ENCODE measurements at places on chromosomes 2 and 18.
A peak's percentile ranks its signal among the peaks of the same experiment; 100 is the strongest.

GRCh38 chr2:98908931-98909316 lies 27.1 kb downstream of the CRACDL start:
- no peak for DNase-seq

- no peak for DNase-seq
Measured at GRCh38 chr2:128681507-128681906, 362.8 kb upstream of the HS6ST1 start.

GRCh38 chr2:40316620-40317019 lies 135.3 kb downstream of the SLC8A1 start:
- no peak for DNase-seq

- DNase-seq = no peak
Measured at GRCh38 chr2:240467659-240468302, 32.3 kb downstream of the GPC1 start.

DNA sequence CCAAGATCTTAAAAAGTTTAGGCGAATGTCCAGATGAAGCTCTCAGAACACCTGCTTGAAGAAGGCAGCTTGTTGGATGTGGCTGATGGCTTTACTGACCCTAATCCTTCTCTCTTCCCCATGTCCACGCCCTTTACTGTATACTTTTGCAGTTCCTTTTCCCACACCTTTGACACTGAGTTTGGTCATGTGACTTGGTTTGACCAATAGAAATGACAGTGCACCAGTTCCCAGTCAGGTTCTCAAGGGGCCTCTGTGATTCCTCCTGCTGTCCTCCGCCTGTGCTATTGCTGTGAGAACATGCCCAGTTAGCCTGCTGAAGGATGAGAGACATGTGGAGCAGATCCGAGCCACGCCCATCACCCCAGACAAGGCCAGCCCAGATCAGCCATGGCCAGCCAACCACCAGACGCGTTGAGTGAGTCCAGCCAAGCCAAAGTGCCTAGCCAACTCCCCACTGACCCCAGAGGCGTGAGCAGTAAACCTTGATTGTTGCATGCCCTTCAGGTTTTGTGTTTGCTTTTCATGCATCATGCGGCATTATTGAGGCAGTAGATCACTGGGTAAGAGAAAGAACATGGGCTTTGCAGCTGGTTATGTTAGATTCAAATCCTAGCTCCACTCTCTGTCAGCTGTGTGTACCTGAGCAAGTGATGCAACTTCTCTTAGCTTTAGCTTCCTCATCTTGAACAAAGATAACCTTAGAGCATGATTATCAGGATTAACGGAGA lies 258.0 kb upstream of the SIX2 start:
- DNase-seq = no peak

DNA sequence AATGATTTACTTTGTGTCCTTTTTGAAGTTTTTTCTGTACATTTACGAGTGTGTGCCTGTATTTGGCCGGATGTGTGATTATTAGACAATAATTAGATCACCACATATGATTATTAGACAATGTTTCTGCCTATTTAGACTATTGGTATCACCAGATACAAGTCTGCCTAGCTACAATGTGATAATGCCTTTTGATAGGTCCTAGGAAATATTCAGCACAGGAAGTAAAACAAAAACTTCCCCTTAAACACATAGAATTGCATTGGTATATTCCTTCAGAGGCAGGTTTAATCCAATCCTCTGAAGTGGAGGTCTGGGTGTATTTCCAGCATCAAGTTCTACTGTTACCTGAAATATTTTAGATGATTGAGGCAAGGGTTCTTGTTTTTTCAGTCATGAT lies 275.1 kb downstream of the TGIF1 start:
- no peak for DNase-seq

DNA sequence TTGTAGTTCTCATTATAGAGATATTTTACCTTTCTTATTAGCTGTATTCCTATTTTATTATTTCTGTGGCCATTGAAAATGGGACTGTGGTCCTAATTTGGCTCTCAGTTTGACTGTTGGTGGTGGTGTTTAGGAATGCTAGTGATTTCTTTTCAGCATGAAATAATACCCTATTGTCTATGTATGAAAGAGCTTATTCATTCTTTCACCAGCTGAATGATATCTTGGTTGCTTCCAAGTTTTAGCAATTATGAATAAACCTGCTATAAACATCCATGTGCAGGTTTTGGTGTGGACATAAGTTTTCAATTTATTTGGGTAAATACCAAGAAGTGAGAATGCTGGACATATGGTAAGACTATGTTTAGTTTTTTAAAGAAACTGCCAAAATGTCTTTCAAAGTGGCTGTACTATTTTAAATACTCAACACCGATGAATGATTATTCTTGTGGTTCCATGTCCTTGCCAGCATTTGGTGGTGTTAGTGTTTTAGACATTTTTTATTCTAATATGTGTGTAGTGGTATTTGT lies 501.6 kb upstream of the GYPC start:
- no peak for DNase-seq

DNA sequence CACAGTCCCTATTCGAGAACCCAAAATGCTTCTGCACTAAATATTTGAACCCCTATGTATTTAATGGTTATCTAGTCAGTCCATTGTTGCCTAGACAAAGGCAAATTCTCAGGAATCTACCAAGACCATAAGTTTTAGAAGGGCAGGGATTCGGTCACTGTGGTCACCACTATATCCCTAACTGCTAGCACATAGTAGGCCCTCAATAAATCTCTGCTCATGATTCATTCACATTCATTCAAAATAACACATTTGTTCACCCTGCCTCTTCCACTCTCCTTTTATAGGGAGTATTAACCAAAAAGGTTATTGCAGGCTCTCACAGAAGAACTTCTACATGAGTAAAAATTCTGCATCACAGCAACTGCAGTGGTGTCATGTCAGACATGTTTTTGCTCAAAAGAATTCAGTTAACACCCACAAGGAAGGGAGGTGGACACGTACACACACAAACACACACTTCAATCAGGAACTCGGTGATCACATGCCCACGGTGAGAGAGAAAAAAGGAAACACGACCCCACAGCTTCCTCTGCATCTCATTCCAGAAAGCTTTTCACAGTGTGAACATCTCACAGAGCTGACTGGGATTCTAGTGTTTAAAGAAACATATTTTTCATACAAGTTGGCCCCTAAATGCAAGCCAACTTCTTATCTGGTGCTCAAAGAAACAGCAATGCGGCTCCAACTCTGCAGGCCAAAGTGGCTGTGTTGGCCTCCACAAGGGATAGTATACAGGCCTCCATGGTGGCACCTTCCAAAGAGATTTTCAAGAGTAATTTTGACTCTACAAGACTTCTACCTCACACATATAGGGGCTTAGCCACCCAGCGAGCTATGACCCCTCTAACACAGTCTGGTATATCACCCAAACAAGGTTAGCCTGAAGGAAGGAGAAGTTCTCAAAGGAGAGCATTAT lies 98.0 kb downstream of the ANKRD44 start:
- peak; percentile 28 for DNase-seq

GRCh38 chr2:190318931-190319554 lies 583 bp downstream of the HIBCH start:
- peak; percentile 18 for DNase-seq

GRCh38 chr2:174914853-174915760 lies 90.1 kb downstream of the CHN1 start:
- DNase-seq = no peak

GRCh38 chr2:68806511-68807109 lies 64.6 kb downstream of the BMP10 start:
- DNase-seq = no peak

GRCh38 chr2:58645017-58645416 lies 403.9 kb upstream of the FANCL start:
- DNase-seq = no peak

DNA sequence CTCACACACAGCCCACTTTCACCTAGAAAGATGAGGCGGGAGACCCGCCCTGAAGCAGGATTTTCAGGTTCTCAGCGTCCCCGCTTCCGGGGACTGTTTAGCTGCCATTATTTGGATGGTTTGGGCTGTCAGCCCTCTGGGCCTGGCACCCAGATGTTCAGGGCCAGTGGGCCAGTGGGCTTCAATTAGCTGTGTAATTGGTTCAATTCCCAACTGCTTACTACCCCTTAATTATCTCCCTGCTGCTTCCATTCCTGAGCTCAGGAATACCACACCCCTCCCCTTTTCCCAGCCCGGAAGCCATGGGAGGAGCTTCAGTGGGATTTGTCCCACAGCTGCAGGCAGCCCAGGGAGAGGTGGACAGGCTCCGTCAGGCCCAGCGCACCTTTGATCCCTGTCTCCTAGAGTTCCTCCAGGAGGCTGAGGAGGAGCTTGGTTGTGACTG lies 114.1 kb upstream of the MYCN start:
- no peak for DNase-seq

GRCh38 chr2:62784341-62784740 lies 78.8 kb downstream of the EHBP1 start:
- DNase-seq = no peak

- no peak for DNase-seq
Measured at GRCh38 chr2:185628985-185629384, 109.6 kb upstream of the FSIP2 start.

GRCh38 chr2:106516436-106516835 lies 29.3 kb downstream of the CD8B2 start:
- no peak for DNase-seq

GRCh38 chr18:57052759-57053158 lies 94.1 kb upstream of the BOD1L2 start:
- DNase-seq = no peak

DNA sequence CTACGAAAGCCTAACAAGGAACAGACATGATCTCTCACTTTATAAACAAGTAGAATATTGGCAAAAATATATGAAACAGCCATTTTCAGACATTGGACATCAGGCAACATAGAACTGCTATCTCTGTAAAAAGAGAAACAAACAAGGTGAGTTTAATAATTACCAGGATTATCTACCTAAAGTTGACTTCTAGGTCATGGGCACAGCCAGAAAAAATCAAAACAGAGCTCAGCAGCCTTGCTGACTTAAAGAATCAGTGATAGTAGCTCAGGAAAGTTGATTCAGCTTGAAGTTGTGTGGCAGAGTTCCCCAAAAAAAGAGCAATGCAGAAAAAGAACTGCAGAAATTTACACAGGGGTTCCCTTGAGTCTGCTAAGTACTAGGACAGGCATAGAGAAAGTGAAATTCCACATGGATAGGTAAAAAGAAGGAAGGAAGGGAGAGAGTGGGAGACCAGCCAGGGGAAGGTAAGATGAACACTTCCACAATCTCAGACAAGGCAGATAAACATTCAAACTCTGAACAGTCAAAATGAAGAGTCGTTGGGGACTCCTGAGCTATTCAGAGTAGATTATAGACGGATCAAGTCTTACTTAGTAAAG lies 102.0 kb downstream of the EXOC6B start:
- no peak for DNase-seq

- no peak for DNase-seq
Measured at GRCh38 chr2:23363831-23364230, 21.1 kb upstream of the KLHL29 start.

- DNase-seq = no peak
Measured at GRCh38 chr2:121640380-121641316, 8.6 kb downstream of the CLASP1 start.

GRCh38 chr2:144078802-144079724 lies 440.9 kb downstream of the ZEB2 start:
- no peak for DNase-seq

DNA sequence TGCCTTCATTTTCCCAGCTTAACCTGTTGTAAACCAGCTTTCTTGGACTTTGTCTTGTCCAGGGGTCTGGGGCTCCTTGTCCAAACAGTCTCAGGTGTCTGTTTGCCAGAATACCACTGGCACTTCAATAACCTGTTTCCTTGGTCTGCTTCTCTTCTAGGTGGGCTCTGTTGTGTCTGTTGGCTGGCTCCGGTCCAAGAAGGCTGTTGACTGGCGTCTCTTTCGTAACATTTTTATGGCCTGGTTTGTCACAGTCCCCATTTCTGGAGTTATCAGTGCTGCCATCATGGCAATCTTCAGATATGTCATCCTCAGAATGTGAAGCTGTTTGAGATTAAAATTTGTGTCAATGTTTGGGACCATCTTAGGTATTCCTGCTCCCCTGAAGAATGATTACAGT lies 17.0 kb downstream of the SLC20A1 start:
- DNase-seq = no peak

GRCh38 chr2:14631406-14632040 lies 994 bp upstream of the LRATD1 start:
- DNase-seq = no peak

- DNase-seq = no peak
Measured at GRCh38 chr2:94955702-94956101, 69.8 kb upstream of the MAL start.

GRCh38 chr2:58427572-58428095 lies 186.5 kb upstream of the FANCL start:
- DNase-seq = no peak

GRCh38 chr2:203404996-203405395 lies 76.8 kb downstream of the ABI2 start:
- no peak for DNase-seq

- DNase-seq = no peak
Measured at GRCh38 chr2:188974164-188974563, at the start of gene COL3A1. COL3A1 (plus strand) TSS chr2:188974373; CDS start chr2:188974490, 117 bp downstream.

DNA sequence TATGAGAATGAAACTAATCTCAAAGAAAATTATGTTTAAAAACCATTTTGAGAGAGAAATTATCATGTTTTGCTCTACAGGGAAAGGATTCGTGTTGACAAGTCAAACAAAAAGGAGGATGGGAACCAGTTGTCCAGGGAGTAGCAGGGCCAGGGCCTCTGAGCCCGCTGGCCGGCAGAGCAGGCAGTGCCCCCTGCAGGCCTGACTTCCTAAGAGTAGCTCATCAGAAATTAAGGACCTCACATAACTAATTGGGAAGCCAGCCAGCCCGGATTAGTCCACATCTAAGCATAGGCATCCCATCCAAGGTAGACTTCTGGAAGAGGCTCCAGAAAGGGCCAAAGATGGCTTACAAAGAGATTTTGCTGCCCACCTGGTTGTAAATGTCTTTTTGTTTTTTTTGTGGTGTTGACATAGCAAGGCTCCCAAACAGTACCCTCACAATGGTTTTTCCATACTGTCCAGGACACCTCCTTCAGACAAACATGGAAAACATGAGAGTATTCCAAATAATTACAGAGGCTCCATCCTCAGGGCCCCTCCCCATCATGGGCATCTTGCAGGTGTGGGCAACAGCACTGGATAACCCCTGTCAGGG lies 241.2 kb upstream of the TANK start:
- DNase-seq = peak; percentile 5

DNA sequence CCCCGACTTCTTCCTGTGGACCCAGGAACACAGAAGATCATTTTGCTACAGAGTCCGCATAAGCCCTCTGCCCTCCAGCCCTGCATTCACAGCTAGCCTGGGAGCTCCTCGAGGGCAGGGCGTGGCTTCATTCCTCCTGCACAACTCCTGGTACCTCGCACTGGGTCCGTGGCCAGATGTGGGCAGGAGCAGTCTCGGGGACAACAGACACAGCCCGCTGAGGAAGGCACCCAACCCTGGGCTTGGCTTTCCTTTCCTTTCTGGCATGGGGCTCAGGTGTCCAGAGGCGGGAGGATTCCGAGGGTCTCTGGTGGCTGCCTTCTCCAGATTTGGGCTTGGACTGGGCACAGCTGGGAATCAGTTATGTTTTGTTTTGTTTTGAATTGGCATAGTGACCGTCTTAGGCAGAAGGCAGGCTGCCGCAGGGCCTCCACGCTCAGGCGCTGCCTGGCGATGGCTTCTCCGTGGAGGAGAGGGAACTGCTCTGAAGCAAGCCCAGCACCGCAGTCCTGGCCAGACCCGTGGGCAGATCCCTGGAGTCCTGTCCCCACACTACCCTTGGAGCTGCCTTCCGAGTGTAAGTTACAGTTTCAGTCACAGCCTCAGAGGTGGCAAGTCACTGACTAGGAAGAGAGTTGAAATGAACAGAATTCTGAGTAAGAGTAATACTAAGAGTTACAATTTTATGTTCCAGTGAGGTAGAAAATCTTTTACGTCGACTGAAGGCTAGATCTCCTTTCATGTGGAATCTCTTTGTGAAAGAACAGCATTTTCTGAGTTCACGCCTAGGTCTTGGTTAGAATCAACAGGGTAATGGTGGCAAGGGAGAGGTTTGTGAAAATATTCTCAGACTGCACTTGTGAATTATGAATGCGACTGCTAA lies 47.9 kb downstream of the LDLRAD4 start:
- DNase-seq = peak; percentile 13
